ENCODE measurements at places on chromosomes 4 and X.

GRCh38 chr4:173420324-173420752, 21.4 kb upstream of the SCRG1 start:
- no peak for DNase-seq

GRCh38 chr4:26632916-26633315, 49.0 kb downstream of the TBC1D19 start:
- no peak for DNase-seq

GRCh38 chrX:33190016-33190415, 21.3 kb downstream of the DMD start:
- DNase-seq: no peak

DNA sequence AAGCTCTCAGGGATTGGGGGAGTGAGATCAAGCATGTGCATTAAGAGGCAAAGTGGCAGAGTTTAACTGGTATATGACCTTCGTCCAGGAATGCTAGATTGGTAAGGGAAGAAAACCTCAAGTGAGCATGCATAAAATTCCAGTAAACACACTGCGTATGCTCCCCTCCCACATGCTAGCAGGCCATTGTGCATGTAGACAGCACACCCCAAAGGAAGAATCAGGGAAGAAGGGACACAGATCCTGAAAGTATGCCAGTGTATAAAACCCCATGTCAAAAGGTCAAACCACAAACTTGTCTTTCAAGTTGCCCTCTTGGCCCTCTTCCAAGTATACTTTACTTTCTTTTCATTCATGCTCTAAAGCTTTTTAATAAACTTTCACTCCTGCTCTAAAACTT, 405.2 kb upstream of the CNKSR2 start:
- DNase-seq: no peak

- no peak for DNase-seq
Measured at GRCh38 chr4:185773419-185773818, 38.6 kb downstream of the SORBS2 start.

DNA sequence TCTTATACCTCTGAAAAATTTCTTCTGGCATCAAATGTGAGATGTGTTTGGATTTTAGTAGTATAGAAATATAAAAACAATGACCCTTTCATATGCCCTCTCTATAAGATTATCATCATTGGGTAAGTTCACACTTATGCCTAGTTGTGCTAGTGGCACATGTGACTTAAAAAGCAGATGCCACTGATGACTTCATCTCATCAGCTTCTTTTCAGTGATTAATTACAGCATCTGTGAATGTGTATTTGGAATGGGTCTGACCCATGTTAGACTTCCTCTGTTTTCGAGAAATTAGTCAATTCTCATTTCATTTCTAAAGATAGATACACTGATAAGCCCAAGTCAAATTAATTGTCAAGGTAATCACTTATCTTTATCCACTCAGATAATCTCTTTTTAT, 698.7 kb downstream of the GABRG1 start:
- DNase-seq: no peak

DNA sequence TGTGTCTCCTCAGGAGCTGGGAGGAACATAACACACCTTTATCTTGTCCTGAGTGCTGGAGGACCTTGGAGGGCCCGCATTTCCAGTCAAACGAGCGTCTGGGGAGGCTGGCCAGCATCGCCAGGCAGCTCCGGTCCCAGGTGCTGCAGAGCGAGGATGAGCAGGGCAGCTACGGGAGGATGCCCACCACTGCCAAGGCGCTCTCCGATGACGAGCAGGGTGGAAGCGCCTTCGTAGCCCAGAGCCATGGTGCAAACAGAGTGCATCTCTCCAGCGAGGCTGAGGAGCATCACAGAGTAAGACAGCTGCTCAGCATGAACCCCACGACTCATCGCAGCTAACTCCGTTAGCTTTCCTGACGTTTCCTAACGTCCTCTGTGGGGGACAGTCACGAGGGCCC, 430 bp downstream of the TRIML1 start:
- no peak for DNase-seq

DNA sequence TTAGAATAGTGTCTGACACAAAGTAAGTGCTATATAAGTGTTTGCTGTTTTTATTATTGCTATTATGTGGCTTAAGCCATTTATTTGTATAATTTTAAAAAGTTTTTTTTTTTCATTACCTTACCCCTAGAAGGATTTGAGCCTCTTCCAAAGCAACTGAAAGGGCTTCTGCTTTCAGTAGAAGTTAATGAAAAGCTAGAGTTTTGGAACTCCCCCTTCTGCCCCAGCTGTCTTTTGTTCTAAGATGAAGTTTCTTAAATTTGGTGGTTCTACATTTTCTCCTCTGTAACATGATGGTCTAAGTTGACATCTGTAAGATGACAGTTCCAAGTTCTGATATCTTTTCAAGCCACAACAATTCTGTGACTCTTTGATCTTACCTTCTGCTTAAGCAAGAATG, 30.3 kb downstream of the FHIP1A start:
- no peak for DNase-seq

GRCh38 chrX:10496345-10496965, 123.9 kb downstream of the MID1 start:
- no peak for DNase-seq

DNA sequence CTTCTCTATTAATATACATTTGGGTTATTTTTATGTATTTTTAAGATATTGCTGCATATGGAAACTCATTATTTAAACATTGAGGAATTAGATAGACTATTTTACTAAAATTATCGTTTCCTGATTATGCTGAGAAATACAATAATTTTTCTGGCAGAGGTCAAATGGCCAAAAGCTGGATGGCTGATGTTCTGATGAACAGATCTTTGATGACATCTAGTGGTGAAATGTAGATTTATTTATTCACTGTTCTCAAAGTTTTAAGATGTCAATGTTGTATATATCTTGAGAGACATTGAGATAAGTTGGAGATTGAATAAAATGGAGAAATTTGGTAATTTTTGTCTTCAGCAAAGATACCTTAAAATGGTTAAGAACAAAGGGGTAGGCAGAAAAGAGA, 96.2 kb downstream of the UGT8 start:
- no peak for DNase-seq
